Naive thymus-derived CD8-positive, alpha-beta T cell (primary cell): ENCODE measurements at places on chromosomes 3 and 15.

- DNase-seq = no peak
Measured at GRCh38 chr15:30830961-30831360, 72.8 kb upstream of the FAN1 start.

DNA sequence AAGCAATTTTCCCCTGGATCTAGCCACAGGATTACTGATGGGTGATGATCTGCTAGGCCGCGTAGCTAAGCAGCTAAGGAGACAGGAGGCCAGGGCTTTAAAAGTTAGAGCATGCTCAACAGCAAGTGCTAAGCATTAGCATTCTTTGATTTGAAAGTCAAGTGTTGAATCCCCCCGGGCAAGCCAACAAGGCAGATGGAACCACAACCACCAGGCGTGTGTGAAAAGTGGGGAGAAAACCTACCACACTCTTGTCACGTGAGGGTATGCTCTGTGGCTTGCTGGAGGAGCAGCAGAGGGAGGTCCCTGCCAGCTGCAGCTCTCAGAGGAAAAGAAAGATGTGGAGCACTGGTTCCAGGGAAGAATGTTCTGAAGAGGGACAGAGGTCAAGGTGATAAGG lies 20.9 kb downstream of the SLC51A start:
- peak; percentile 35 for DNase-seq

DNA sequence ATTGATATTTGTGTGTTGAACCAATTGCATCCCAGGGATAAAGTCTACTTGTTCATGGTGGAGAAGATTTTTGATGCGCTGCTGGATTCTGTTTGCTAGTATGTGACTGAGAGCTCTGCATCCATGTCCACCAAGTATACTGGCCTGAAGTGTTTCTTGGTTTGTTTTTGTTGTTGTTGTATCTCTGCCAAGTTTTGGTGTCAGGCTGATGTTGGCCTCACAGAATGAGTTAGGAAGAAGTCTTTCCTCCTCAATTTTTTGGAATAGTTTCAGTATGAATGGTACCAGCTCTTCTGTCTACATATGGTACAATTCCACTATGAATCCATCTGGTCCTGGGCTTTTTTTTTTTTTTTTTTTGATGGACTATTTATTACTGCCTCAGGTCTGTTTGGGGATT lies 50.9 kb upstream of the OSTN start:
- DNase-seq = no peak

DNA sequence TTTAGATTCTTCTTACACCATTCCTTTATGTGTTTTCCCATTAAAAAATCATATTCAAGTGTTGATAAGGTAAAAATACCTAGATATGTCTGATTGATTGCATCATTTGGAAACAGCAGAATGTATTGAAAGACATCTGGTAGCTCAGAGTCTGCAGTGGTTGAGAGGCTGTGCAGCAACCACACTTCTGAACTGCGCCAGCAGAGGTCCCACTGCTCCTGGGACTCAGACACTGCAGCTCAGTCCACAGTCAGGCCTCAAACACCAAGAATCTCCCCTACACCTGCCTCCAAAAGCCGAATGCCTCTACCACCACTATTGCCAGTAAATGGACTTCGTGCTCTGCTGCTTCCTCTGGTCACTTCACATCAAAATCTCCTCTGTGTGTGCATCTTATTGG lies 176.9 kb upstream of the LMCD1 start:
- peak; percentile 8 for DNase-seq

DNA sequence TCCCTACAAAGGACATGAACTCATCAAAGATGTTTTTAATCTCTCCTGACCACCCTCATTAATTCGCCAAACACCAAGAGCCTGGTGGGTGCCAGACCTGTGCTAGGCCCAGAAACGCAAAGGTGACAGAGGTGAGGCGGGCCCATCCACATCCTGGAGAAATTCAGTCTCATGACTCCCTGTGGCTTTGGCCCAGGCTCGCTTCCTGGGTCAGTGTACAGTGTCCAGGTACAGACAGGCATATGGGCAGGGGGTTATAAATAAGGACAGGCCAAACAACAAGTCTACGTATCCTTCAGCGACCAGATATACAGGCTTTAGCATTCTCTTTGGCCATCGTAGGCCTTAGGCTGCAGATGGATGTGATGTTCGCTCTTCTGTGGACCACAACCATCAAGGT lies 945 bp upstream of the PLA2G4F start:
- DNase-seq = no peak

DNA sequence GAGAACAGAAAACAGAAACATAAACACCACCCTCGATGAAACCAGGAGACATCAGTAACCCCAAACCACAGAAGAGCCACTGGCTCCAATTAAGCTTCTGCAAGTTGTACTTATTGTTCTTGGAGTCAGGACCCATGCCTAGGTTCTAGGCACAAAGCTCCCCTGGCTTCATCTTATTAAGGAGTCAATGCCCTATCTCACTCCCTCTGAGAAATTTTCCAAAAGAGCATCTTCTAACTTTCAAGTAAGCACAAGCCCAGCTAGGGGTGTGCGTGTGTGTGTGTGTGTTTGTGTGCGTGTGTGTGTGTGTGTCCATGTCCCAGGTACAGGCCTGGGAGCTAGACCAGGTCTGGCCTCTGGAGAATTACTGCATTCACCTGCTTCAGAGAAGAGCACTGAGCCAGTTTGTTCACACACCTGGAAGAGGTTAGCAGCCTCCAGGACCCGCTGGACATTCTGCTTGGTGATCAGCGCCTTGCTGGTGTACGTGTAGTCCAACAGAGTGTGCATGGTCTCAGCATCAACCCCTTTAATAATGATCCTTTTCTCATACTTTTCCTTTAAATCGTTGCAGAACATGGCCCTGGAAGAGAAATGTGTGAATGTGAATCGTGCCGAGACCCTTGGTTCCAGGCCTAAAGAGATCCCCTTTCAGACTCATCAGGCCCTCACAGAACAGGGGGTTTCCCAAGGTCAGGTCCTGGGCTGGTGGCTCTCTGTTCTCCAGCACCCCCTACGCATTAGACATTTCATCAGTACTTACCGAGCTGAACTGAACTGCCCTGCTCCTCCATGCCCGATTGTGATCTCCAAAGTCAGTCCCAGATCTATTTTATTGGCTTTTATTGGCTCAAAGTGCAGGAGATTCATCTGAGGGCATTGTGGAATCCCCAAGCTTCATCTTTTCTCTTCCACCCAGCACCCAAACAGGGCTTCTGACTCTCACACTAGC lies 27.8 kb downstream of the KLHL6 start:
- DNase-seq = no peak

- DNase-seq = no peak
Measured at GRCh38 chr15:67916565-67916964, 76.7 kb upstream of the RNU6-1 start.

GRCh38 chr3:187802928-187803259 lies 57.6 kb upstream of the BCL6 start:
- DNase-seq = no peak

DNA sequence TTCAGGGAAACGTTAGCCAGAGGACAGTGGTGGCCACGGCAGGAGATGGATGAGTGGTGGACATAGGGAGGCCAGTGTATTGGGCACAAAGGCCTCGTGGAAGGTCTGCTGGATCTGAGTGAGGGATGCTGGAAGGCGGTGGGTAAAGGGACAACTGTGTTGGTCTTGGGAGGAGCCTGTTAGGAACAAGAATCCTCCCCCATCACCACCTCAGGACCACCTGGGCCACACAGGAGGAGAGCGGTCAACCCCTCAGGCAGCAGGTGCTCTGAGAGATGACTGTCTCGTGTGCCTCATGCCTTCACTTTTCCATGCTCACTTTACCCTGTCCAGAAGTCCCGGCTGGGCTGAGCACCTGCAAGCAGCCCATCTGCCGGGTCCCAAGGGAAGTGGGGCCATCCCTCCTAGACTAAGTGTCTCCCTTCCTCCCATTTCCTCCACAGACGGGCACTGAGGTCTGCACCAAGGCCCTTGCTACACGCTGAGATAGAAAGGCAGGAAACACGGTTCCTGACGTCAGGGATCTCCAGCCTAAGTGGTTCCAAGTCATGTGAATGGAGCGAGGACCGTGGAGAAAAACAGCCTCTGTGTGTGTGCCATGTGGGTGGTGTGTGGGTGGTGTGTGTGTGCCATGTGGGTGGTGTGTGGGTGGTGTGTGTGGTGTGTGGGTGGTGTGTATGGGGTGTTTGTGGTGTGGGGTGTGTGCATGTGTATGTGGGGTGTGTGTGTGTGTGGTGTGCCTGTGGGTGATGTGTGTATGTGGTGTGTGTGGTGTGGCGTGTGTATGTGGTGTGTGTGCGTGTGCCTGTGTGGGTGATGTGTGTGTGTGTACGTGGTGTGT lies 47.8 kb upstream of the CTSH start:
- no peak for DNase-seq

DNA sequence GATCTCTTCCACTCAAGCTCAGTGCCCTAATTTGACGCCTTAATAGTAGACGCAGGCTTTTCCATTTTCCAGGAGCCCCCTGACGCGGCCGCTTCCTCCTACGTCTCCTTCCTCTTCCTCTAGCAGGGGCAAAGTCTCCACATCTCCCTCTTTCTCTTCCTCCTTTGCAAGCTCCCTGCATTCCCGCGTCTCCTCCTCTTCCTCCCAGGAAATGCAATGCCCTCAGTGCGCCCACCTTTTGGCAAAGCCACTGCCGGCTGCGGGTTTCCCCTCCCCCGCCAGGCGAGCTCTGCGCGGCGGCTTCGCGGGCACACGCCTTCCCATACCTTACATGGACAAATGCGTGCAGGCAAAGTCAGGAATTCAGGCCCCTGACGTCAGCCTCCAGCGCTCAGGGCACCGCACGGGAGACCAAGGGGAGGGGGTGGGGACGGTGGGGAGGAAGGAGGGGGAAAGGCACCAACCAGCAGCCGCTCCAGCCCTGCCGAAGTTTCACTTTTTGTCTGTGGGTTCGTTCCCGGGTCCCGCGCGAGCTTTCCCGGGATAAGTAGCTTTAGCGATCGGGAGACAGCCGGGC lies 432 bp upstream of the LPP start:
- DNase-seq = peak; percentile 26

GRCh38 chr3:37114251-37115145 lies 59.9 kb downstream of the LRRFIP2 start:
- no peak for DNase-seq

DNA sequence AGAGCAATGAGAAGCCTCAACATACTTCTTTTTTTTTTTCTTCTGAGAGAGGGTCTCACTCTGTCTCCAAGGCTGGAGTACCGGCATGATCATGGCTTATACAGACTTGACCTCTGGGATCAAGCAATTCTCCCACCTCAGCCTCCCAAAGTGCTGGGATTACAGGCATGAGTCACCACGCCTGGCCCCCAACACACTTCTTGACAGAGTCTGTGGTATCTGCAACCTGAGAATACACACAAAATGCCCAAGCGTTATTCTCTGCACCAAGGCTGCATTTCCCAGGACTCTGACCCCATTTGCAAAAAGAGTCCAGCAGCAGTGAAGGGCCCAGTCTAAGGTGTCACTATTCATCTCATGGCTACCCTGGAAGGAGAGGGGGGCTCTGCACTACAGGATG lies 42.7 kb upstream of the BLM start:
- no peak for DNase-seq

DNA sequence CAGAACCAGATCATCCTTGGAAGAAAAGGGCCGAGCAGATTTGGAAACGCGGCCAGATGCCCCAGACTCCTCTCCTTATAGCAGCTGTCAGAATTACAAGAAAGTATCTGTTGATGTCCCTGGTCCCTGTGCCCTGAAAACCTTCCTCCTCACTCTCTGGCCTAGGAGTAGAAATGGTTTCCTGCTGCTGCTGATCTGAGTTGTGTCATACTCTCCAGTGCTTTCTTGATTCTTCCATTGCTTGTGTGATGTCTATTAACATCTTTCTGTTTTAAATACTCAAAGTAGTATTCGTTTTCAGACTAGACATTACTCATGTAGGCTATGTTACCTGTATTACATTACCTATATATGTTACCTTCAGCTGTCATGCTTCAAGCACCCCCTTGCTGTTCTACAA lies 26.8 kb upstream of the HERC1 start:
- DNase-seq = no peak

- DNase-seq = no peak
Measured at GRCh38 chr3:183038757-183039156, 58.4 kb upstream of the DCUN1D1 start.

DNA sequence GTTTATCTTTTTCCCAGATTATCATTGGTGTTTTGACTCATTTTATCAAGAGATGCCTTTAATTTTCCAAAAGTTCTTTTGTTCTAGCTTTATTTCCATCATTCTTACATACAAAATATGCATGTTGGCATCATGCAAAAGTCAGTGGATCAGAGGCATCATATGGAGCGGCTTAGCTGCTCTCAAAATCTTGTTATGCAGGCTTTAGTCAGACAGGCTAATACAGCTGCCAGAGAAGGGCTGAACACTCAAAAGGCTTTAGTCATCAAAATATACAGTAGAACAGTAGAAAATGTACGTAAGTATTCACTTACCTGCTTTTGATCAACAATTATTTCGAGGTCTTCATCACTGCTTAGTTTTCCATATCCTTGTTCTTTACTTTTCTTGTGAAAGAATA lies 65.5 kb downstream of the PEX5L start:
- DNase-seq = no peak

GRCh38 chr3:140756240-140757016 lies 78.6 kb downstream of the TRIM42 start:
- DNase-seq = no peak

GRCh38 chr3:179526482-179526881 lies 36.2 kb upstream of the ACTL6A start:
- no peak for DNase-seq

DNA sequence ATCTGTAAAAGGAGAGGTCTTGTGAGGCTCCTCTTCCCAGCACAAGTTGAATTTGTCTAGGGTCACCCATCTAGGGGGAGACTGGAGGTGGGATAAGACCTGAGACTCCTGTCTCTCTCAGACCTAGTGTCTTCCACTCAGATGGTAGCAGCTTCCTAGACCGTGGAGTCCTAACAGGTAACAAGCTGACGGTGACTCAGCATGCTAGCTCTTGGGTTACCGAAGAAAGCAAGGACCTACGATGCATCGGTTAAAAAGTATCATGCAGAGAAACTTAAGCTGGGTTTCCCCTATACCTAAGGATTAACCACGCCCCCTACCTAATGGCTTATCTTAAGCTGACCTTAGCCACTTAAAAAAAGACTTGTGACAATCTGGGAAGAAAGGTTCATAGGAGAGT lies 7.6 kb downstream of the LRRN1 start:
- no peak for DNase-seq

DNA sequence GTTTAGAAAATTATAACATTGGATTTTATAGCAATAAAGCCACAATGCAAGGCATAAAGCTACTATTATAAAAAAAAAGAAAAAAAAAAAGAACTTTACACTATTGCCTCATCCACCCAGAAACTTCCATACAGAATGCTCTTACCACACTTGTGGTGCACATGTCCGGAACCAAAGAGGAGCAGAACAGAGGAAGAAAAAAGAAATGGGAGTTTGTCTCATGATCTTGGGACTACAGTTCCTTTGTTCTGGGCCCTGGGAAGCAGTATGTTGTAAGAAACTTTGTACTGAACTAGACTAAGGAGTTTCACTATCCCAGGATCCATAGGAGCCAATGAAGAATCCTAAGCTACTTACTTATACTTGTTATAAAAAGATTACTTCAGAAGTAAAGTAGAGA lies 36.1 kb downstream of the FMN1 start:
- DNase-seq = no peak
